CD4-positive, alpha-beta memory T cell (primary cell): ENCODE measurements at places on chromosomes 7 and 10.

GRCh38 chr7:87028636-87029035 is 30.8 kb downstream of the ELAPOR2 start:
- no peak for DNase-seq

DNA sequence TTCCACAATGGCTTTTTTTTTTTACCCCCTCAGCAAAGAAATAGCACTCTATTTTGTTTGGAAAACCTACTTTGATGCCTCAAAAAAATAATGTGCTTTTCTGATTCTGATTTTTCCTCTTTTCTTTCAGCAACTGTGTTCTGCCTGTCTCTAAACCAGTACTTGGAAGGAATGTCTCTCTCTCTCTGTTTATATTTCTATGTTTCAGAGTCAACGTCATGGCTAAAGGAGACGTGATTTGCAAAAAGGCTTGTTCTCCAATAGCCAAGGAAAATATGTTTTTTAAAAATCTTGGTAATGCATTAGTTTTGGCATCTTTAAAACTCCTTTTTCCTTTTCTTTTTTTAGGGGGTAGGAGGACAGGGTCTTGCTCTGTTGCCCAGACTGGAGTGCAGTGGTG is 56.0 kb upstream of the SDK1 start:
- DNase-seq = no peak

- no peak for DNase-seq
Observed at GRCh38 chr10:102761981-102762380, 18.2 kb downstream of the WBP1L start.

GRCh38 chr7:107024906-107025305 is 19.6 kb upstream of the PRKAR2B start:
- DNase-seq = no peak

DNA sequence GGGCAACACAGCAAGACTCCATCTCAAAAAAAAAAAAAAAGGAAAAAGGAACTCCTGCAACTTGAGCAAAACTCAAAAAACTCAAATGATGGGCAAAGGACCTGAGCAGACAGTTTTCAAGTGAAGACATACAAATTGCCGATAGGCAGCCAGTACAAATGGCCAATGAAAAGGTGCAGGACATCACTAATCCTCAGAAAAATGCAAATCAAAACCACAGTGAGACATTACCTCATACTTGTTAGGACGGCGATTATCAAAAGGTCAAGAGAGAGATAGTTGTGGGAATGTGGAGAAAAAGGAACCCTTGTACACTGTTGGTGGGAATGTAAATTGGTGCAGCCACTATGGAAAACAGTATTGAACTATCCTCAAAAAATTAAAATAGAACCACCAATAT is 16.8 kb downstream of the SVOPL start:
- DNase-seq = no peak

DNA sequence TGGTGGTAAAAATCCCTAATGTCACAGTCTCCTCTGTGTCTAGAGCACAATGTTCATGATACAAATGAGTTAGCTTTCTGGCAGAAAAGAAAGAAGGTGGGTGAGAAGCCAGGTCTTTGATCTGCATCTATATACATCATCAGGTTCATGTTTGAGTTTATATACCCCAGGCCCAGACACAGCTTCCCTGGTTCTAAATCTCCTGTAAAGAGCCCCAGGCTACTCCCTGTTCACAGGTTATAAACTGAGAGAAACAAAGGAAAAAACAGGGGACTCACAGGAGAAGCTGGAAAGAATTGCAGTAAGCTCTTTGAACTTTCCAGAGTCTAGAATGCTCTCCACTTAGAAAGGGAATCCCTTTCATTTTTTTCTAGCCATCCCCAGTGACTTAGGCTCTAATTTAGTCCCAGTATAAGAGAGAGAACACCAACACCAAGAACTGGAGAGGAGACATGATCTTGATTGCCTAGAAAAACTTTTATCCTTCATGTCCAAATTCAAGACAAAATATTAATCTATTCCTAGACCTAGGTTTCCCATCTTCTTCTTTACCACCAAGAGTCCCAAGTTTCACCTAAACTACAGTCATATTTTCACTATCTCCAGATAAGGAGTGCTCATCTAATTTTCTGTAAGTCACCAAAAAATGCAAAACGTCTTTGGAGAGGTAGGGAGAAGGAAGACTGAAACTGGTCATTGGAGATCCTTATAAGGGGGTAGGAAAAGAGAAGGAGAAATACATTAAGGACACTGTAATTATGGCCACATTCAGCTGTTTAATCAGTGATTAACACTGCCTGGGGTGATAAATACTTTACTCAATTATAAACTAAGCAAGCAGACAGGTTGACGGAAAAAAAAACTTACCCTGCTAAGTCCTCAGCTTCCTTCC is 469 bp downstream of the MSS51 start:
- DNase-seq = no peak

- no peak for DNase-seq
Observed at GRCh38 chr10:90919683-90920574, 958 bp downstream of the ANKRD1 start.

DNA sequence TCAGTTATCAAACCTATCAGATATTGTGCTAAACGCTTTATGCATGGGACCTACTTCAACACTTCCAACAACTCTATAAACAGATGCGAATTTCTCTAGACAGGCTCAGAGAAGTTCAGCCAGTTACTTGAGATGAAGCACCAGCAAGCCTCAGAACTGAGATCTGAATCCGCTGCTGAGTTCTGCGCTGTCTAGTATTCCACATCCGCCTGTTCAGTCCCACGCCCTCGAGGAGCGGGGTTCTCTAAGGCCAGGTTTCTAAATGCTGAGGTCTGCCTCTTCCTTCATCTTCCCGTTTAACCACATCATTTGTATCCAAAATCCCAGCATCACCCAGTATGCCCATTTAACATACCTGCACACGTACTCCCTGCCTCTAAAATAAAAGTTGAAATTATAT is 297.8 kb upstream of the ZNF32 start:
- no peak for DNase-seq

- no peak for DNase-seq
Observed at GRCh38 chr7:74606101-74606908, 51.2 kb upstream of the GTF2I start.

DNA sequence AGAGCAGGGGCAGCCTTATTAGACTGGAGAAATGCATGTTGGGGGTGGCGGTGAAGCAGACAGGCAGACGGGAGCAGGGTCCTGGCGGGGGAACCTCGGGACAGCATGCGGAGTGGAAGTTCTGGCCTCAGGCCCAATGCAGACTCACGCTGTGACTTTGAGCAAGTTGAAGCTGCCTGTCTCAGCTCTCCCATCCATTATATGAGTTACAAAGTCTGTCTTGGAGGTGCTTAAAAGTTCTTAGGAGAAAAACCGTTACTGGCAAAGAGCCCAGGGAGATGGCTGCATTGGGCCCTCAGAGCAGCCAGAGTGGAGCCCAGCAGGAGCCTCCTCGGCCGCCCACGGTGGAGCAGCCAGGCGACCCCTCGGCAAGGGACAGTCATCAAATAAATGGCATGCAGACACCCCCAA is 509.5 kb downstream of the PLXNA4 start:
- no peak for DNase-seq

DNA sequence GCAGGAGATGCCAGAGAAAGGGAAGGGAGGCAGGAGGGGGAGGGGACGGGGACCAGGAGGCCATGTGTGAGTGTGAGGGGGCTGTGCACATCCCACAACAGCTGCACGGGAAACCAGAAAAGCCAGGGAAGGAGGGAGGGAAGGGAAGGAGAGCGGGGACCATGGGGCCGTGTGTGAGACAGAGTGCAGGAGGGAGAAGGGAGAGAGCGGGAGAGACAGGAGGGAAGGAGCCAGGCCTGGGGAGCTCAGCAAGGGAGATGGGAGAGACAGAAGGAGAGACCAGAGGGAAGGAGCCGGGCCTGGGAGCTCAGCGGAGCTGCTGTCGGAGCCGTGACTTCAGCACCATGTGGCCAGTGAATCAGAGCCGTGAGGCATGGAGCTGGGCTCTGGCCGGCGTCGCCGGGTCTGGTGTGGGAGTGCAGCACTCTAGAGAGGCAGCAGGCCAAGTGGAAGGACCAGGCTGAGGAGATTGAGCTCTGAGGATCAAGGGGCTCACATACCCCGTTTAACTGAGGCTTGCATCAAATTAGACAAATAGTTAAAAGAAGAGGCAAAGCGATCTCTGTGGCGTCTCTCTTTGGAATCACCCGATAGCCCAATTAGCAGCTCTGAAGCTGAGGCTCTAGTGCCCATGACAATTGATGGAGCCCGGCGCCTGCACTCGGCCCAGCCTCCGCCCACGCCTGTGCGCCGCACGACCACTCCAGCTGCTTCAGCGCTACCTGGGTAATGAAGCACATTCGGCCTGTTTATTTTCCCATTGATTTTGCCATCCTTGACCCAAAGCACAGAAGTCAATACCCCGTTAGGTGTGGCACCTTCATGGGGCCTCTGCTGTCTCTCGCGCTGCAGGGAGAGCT is 150.4 kb downstream of the MAD1L1 start:
- DNase-seq = no peak

- DNase-seq = no peak
Observed at GRCh38 chr10:129898706-129899268, 65.3 kb downstream of the EBF3 start.

- DNase-seq = no peak
Observed at GRCh38 chr7:135109976-135110375, 37.9 kb upstream of the TMEM140 start.

GRCh38 chr10:124727361-124727960 is 16.7 kb downstream of the FAM53B start:
- no peak for DNase-seq
